AG04449 (cell line): ENCODE measurements at places on chromosomes 6 and 20.
A peak's percentile ranks its signal among the peaks of the same experiment; 100 is the strongest.

DNA sequence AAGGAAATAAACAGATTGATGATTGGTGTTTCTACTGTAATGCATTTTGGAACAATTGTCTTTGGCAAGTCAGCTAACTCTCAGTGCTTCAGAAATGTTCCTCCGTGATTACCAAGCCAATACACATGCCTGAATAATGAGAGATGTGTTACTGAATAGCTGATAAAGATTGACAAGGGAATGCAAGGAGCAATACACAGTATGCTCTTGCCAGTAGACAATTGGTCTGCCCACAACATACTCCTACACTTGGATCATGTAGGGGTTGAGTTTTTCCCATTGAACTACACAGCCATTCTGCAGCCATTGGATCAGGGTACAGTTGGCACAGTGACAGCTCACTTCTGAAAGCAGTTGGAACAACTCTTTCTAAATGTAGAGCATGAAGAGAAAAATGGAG, 5.6 kb upstream of the GJB7 start:
- no peak for DNase-seq

- DNase-seq, result no peak
Measured at GRCh38 chr6:31525553-31525931, 3.2 kb upstream of the MCCD1 start.

- no peak for DNase-seq
Measured at GRCh38 chr6:149990661-149991471, 27.1 kb downstream of the ULBP1 start.

- DNase-seq, result no peak
Measured at GRCh38 chr6:158000530-158001307, 19.1 kb downstream of the SYNJ2 start.

GRCh38 chr6:31528307-31528777, 420 bp upstream of the MCCD1 start:
- DNase-seq, result no peak

GRCh38 chr6:34568341-34569201, 12.4 kb upstream of the SPDEF start:
- no peak for DNase-seq

GRCh38 chr20:40686893-40687292, 2.1 kb downstream of the MAFB start:
- DNase-seq, result no peak

DNA sequence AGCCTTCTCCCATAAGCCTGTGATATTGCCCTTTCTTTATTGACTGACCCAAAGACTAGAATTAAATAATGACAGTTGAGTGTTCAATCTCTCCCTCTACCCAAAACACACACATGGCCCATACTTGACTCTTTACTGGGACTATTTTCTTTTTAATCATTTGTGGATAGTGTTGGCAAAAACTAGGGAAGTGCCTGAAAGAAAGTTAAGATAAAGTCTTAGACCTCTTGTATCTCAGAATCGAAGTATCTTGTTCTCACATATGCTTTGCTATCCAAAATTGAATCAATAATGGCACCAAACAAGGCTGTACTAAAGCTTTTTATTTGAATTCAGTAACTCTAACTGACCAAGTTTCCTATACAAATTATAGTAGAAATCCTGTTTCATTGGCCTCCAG, 19.0 kb downstream of the TMEM244 start:
- DNase-seq, result no peak

DNA sequence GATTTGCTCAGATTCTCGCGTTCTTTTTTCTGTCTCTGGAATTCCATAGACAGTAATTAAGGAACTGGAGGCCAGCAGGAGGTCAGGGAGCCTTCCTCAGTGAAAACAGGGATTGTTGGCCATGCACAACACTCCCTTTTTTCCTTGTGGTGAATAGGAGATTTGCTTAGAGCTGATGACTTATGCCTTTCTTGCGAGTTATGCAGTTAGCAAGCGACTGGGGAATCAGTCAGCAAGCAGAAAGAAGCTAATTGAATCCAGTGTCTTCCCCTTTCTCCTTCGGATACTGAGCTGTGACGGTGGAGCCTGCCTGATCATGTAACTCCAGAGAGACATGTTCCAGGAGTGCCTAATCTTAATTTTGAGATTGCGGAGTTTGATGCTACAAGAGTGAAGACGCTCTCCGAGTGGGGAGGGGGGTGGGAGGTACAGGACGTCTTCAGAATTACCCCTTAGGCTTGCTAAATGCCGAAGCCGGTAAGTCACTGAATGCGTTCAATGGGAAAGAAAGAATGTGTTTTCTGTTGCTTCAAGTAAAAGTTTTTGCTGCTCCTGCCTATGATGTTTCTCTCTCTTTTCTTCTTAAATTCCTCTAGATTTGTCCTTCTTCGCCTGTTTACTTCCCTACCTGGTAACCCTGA, 165.9 kb downstream of the SASH1 start:
- DNase-seq, result no peak

DNA sequence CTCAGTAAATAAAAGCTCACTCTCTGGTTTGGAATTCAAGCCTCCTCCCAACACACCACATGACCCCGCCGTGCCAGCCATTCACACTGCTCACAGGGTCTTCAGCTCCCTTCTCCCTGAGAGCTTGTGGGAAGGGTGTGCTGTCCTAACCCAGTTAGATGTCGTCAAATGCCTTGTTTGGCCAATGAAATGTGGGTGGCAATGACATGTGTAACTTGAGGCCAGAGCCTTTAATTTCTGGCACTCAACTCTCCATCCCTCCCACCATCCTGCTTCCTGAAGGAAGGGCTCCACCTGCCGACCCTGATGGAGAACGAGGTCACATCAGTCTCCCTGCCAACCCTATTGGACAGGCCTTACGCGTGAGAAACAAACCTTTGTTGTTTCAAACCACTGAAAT, 224.5 kb upstream of the AGPAT4 start:
- no peak for DNase-seq

- peak; percentile 90 for DNase-seq
Measured at GRCh38 chr6:101083533-101084175, 202.5 kb upstream of the ASCC3 start.

DNA sequence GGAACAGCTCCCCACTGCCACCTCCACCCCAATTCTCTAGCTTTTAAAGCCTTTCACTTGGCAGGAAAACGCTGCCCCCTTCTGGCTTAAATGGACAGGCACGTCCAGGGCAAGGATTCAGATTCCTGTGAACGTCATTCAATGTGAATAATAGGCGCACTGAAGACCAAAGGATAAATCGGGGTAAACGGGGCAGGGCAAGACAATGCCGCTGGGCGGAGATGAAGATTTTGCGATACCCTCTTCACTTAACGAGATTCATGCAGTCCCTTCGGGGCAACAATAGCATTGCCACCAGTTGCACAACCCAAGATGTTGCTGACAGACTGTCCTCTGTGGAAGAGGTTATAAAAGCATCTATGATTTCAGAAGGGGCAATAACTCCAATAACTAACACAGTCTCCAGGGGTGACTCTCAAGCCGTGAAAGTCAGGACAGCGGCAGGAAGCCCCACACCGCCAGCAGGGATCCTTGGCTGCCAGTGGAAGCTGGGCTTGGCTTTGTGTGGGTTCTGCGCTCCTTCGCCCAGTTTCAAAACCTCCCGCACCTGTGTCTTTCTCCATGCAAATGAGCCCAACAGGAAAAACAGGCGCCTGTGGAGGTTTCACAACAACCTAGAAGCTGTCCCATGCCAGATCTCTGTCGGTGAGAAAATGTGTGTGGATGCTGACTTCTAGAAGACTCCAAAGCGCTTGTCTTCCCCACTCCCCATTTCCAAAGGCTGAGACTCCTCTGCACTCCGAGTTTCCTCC, 291.8 kb downstream of the BMP7 start:
- peak; percentile 7 for DNase-seq

- DNase-seq, result no peak
Measured at GRCh38 chr6:52893803-52894202, 15.7 kb downstream of the GSTA3 start.

GRCh38 chr6:89438248-89438647, 5.3 kb downstream of the ANKRD6 start:
- DNase-seq, result no peak

GRCh38 chr6:44508646-44509045, 121.1 kb downstream of the CDC5L start:
- peak; percentile 42 for DNase-seq

DNA sequence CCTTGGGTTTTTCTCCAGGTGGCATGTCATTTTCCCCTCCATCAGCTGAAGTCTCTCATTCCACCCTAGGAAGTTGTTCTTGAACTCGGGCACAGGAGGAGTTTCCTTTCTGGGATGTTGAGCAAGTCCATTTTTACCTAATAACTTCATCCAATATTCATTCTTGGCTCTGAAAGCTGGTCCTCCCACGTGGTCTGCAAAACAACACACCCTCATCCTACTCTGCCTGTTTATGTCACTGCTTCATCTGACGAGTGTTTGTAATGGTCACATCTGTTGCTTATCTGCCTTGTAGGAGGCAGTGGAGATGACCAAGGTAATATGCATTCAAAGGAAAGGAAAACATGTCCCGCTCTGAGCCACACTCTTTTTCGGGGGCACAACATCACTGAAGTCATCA, 41.7 kb upstream of the AIG1 start:
- no peak for DNase-seq

DNA sequence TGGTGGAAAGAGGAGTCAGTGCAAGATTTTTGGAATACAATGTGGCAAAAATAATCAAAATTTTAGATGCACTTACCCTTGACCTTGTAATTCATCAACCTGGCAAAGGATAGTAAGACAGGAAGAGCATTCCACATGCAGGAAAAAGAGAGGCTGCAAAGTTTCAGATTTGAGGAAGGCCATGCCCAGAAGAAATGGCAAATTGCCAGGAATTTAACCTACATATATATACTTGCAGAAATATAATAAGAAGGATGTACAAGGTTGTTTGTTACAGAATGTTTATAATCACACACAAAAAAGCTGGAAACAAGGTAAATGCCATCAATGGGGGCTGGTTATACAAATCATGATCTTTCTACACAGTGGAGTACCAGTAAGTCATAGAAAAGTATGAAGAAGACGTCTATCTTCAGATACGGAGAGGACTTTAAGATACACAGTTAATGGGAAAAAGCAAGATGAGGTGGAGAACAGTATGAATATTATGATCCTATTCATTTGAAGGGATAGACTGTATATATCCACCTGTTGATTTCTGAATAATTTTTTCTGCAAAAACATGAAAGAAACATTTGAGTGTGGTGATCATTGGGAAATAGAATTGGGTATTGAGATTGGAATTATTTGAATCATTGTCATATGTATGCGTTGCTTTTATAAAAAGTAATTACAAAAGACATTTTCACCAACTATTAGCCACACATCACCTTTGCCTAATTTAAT, 253.8 kb downstream of the TBC1D7 start:
- no peak for DNase-seq

DNA sequence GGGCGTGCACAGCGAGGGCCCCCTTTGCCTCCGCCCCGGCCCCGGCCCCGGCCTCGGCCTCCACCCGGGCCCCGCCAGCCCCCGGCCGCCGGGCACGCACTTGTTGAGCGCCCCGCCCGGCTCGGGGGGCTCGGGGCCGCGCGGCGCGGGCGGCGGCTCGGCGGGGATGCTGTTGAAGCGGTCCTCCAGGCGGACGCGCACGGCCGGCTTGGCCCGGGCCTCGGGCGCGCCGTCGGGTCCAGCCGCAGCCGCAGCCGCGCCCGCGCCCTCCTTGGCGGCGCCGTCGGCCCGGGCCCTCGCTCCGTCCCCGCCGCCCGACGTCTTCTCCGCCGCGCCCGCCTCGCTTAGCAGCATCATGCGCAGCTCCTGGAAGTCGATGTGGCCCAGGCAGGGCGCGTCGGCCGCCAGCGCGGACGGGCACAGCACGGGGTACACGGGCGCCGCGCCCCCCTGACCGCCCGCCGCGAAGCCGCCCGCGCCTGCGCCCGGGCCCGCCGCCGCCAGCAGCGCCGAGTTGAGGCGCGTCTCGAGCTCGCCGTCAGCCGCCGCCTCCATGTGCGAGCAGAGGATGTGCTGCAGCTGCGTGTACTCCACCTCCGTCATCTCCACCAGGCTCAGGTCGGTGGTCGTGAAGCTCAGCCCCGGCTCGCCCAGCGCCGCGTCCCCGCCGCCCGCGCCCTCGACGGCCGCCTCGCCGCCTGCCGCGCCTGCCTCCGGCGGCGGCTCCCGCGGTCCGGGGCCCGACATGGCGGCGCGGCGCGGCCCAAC, 514 bp downstream of the TCFL5 start:
- DNase-seq, result no peak

GRCh38 chr6:166330612-166331011, 11.7 kb downstream of the SFT2D1 start:
- no peak for DNase-seq

DNA sequence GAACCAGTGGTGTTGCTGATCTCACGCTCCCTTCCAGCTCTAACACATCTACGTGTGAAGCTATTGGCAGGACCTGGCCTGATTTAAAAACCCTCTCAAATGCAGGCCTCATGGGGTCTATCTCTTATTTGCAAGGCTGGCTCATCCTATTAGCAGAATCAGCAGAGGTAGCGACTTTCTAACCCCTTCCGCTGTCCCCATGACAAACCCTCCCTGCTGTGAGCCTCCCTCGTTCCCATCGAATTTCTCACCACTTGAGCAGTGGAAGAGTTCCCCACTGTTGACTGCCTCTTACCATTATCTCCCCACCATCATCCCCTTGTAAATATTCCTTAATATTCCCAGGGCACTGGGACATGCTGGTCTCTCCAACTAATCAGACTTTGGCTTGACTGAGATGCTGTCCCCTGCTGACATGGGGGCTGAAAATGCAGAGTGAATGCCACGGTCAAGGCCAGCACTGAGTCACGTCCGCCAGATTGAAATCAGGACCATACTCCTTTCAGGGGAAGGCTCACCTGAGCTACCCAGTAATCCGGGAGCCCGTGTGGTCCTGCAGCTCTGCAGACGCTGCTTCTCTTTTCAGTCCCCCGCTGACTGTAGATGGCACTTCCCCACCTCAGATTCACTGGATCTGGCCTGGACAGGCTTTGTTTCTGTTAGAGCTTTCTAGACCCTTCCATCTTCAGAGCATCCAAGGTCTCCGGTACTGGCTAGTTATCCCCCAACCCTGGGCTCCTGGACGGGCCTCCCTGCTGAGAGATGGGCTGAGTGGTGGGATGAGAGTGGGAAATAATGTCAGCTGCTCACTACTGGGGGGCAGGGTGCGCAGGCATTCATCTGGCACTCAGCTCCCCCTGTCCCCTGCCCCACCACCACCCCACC, 23.1 kb downstream of the AAR2 start:
- DNase-seq, result no peak

DNA sequence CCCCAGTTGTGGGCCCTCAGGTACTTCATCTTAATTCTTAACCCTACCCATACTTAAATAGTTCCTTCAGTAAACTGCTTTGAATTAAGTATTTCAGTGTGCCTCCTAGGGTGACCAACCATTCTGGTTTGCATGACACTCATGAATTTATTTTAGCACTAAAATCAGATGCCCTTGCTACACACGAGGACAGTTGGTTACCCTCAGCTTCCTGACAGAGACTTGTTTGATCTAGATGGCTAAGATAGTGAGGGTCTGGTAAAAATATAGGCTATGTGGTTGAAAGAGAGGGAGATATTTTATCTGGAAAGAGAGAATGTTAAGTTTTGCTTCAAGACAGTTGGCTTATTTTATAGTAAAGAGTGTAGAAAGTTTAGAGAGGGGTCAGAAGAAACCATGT, 10.6 kb downstream of the PGK2 start:
- DNase-seq, result no peak

GRCh38 chr20:44478206-44478605, 2.5 kb downstream of the TTPAL start:
- DNase-seq, result no peak
